CD4-positive, alpha-beta T cell (primary cell): ENCODE measurements at places on chromosomes 6 and 20.

- no peak for DNase-seq
Observed at GRCh38 chr6:45483501-45483900, 105.8 kb upstream of the SUPT3H start.

DNA sequence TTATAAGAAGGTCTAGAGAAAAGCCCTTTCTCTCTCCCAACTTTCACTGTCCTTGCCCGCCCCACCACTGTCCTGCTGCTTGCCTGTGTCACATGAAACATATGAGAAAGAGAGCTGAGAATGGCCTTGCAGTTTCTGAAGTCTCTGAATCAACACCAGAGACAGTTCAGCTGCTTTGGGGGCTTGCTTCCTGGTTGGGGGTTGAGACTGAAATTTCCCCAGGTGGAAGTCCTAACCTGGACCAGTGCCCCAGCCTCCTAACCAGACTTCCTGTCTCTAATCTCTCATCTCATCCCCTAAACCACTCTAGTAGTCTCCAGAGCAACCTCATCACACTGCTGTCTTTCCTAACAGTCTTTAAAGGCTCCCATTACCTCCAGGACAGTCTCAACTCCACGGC, 10.7 kb downstream of the TRAM2 start:
- DNase-seq, result no peak

DNA sequence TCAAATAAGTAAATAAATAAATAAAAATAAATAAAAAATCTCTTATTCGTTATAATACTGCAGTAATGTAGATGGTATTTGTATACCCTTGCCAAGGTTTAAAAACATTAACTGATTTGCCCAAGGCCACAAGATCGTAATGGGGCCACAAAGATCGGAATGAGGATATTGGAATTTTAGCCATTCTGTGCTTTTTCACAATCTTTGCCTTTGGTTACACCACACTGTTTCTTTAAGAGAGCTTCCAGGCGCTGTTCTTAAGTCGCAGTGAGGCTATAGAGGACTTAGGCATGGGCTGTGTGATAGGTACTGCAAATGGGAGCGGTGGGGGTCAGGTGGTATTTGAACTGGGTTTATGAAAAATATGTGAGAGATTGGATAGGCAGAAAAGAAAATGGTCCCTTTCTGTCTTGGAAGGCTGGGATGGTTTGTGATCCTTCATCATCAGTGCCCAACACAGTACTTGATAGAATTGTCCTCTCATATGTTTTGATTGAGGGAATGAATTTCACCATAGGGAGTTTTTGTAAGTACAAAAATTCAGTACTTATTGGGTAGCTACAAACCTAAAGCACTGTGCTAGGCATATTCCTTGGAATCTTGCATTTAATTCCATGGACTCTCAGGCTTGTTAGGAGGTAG, 1.4 kb downstream of the NUS1 start:
- no peak for DNase-seq

- no peak for DNase-seq
Observed at GRCh38 chr6:38264605-38265004, 375.1 kb downstream of the BTBD9 start.

GRCh38 chr6:125714441-125715090, 34.9 kb upstream of the HEY2 start:
- DNase-seq, result no peak

GRCh38 chr6:121697921-121698320, 262.5 kb downstream of the GJA1 start:
- DNase-seq, result no peak

DNA sequence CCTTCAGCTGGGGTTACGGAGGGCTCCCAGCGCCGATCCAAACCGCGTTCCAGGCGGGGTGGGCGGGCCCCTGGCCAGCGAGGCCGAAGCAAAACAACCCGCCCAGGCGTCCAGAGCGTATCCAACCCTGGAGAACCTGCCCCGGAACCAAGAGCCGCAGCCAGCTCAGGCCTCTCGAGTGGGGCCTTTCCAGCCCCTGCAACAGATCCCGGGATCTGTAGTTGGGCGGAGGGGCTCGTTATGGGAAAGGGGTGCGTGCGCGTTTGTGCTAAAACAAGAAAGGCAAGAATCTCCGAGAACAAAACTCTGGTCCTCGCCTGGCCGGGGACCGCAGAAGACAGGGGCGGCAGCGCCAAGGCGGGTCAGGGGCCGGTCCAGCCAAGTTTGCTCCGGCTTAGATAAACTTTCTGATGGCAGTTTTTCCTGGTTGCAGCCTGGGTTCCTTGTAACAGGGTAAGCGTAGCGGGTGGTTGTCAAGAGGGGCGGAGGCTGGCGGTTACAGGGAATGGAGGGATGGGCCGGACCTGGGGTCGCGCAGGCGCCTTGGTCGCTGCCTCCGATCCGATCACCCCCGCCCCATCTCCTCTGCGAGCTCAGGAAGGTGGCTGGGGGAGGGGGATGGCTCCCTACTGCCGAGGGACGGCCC, 448 bp upstream of the RIN2 start:
- peak; percentile 46 for DNase-seq

DNA sequence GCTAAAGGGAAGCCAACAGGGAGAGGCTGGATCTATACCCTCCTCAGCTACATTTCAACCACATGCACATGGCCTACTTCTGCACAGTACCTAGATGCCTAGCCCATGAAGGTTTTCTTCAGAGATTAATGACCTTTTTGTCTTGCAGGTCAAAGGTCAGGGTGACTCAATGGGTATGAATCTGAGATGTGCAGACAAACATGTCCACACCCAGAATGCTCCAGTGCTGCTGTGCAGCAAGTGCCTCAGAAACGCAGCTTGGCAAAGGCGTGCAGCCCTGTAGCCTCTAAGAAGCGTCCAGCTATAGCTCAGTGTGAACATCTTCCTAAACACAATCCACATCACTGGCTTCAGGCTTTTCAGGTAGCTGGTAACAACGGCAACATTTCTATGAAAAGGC, 24.4 kb downstream of the MAP1LC3A start:
- no peak for DNase-seq

- DNase-seq, result no peak
Observed at GRCh38 chr20:43650997-43651525, 15.9 kb upstream of the MYBL2 start.

- no peak for DNase-seq
Observed at GRCh38 chr20:57190536-57191264, 75.7 kb downstream of the BMP7 start.

DNA sequence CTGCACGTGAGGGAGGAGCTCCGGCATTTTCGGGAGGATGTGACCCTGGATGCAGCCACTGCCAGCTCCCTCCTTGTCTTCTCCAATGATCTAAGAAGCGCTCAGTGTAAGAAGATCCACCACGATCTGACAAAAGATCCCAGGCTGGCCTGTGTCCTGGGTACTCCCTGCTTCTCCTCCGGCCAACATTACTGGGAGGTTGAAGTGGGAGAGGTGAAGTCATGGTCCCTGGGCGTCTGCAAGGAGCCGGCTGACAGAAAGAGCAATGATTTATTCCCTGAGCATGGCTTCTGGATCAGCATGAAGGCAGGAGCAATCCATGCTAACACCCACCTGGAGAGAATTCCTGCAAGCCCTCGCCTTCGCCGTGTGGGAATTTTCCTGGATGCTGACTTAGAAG, 2.8 kb downstream of the RFPL4B start:
- DNase-seq, result no peak

DNA sequence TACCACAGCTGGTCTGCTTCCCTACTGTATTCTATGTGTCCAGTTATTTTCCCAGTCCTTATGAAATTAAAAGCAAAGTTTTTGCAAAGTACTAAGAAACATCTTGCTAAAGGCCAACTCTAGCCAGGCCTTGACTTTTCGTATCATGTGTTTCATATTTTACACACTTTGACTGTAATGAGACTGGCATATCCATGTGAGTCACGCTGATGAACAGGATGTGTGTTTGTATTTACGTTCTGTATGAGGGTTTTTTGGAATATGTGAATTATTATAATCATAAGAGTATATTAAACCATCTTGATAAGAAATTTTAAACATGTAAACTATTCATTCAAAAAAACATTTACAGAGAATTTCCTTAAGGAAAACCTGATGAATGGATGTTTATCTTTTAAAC, 59.7 kb downstream of the EYA4 start:
- DNase-seq, result no peak

GRCh38 chr6:14638906-14639761, 521.6 kb downstream of the CD83 start:
- DNase-seq, result no peak

- no peak for DNase-seq
Observed at GRCh38 chr6:148147463-148147830, 195.2 kb upstream of the SASH1 start.

DNA sequence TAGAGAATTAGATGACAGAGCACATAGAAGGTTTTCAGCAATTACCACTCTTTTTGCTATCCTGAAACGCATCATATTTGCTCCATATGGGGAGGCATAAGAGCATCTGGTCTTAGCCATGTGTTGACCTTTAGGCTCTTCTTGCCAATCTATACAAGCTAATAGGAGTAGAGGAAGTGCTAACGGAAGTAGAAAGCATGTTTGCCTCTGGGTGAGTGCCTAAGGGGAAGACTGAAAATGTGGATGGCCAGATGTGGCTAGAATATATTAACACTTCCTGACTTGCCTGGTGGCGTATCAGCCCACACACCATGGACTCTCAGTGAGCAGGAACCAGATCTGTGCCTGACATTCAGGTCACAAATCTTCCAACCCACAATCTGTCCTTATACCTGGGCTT, 136.3 kb downstream of the LRRC1 start:
- DNase-seq, result no peak

- no peak for DNase-seq
Observed at GRCh38 chr6:5180636-5181035, 80.1 kb downstream of the LYRM4 start.

DNA sequence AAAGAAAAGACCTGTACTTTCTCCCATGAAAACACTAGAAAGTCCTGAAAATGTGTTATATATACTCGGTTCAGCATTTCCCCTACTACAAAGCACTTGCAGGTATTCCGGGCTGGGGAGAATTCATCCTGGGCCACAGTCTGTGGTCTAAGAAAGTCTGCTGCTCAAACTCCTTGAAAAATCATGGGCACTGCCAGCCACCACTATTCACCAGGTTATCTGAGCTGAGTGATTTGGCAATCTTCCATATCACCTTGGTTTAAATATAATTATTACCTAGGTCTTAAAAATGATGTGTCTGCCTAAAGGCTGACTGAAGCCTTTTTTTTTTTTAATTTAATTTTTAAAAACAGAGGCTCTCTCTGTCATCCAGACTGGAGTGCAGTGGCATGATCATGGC, 11.3 kb downstream of the FKBP5 start:
- DNase-seq, result no peak

- no peak for DNase-seq
Observed at GRCh38 chr6:134814076-134814695, 135.7 kb downstream of the ALDH8A1 start.

DNA sequence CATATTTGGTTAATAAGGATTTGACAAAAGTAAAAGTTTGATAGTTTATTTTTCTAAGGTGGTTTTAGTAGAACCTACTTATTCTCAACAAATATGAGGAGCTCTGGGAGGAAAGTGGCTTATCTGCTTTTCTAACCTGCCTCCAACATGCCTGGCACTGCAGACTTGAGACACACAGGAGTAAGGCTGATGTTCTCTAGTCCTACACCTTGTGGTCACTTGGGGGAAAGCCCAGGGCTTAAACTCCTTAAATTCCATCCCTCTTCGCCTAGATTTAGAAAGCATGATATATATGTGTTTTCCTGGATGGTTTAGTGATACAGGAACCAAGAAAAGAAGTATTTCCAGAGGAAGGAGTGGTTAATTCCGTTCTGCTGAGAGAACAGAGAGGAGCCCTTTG, 39.9 kb upstream of the SAMD5 start:
- DNase-seq, result no peak

- DNase-seq, result no peak
Observed at GRCh38 chr20:24649787-24650490, 180.5 kb downstream of the SYNDIG1 start.

DNA sequence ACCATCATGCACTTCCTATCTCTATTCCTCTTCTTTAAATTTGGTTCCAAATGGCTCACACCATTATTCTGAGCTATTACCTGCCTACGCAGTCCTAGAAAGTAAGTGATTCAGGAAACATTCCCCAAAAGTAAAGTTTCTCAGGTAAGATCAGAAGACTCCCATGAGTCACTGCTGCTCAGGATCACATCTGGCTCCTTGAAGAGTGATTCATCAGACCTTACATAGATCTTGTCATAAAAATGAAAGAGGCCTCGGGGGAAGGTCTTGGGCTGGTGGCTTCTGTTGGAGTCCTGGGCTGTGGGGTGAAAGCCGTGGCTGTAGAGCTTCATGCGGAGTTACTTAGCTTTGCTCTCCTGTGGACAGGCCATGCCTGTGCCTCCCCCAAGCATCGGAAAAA, 35.9 kb downstream of the PLG start:
- no peak for DNase-seq

DNA sequence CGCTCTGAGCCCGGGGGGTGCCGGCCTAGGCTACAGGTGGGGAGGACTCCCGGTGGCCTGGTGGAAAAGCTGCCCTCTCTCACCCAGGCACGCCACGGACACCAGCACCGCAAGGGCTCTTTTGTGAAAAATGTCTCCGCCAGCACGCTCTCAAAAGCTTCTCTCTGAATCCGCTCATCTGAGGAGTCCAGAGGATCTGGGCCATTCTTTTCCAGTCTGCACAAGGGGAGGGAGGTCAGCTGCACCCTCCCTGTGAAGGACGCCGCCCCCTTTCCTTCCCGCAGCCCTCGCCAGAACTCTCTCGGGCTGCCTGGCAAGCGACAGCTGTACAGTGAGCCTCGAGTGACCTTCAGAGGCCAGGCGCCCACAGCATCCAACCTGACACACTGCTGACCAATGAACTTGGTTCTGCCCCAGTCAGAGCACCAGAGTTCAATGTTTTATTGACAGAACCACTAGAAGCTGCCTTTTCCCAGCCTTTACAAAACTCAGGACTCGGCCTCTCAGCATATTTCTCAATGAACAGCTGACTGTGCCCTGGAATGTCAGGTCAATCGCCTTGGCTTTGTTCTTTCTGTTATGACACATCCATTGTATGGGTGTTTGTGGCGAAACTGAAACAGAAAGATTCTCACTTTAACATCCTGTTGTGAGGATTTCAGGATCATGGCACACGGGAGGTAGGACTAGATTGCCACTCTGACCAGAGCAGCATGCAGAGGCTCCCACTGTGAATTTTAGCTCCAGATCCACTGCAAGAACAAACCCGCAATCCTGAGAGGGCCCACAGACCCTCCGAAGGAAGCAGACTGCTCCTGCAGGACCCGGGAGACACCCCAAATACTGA, 26.7 kb downstream of the SERPINB9 start:
- DNase-seq, result no peak
